Activated CD4-positive, alpha-beta T cell treated with anti-CD3 and anti-CD28 coated beads for 36 hours (primary cell): ENCODE measurements at places on chromosomes 4 and X.
A peak's percentile ranks its signal among the peaks of the same experiment; 100 is the strongest.

DNA sequence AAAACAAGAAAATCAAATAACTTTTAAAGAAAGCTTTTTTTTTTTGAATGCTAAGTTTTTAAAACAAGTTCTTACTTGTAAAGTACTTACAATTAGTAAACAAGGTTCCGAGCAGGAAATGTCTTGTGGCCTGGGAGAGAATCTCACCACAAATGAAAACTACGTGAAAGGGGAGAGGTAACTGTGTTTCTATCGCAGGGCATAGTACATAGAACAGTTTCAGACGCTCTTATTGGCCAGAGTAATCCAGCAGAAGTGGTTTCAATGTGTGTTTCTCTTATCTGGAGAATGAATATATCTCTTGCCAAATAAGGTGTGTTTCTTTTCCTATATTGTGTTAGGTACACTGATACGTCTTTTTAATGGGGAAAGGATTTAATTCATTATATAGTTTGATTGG is at the start of gene PLAC8:
PLAC8 (minus strand) TSS at position 154 of the 400 bp plus-strand sequence. CDS start 6,808 bp downstream, outside the sequence.
- H3K4me1 ChIP-seq: peaks cover 33% of the 10 kb centered on the region
- H3K36me3 ChIP-seq: peaks cover 6% of the 10 kb centered on the region
- peak within 1 kb of the TSS; percentile 83 for H3K4me3 ChIP-seq
- peak; percentile 58 for DNase-seq

DNA sequence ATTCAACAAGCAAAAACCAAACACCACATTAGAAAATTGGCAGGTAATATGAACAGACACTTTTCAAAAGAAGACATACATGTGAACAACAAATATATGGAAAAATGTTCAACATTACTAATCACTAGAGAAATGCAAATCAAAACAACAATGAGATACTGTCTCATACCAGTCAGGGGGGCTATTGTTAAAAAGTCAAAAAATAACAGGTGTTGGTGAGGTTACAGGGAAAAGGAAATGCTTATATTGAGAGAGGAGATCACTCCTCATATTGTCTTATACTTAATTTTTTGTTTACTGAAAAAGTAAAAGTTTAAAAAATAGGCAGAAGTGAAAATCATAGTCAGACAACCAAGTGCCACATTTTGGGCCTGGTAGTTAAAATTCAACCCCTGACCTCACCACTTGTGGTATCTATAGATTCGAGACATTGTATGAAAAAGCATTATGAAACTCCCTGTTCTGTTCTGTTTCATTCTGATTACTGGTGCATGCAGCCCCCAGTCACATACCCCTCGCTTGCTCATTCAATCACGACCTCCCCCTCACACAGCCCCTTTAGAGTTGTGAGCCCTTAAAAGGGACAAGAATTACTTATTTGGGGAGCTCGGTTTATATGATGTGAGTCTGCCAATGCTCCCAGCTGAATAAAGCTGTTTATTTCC is 153.7 kb upstream of the FGF16 start:
- no peaks in the 10 kb centered on the region for H3K27me3 ChIP-seq
- no peaks in the 10 kb centered on the region for H3K4me1 ChIP-seq
- no peaks in the 10 kb centered on the region for H3K36me3 ChIP-seq

- H3K27me3 ChIP-seq: peaks cover 20% of the 10 kb centered on the region
- no peak for DNase-seq
- no peaks in the 10 kb centered on the region for H3K4me1 ChIP-seq
- no peak overlapping the region for H3K4me3 ChIP-seq
Observed at GRCh38 chr4:87931932-87932331, 43.6 kb upstream of the SPP1 start.

DNA sequence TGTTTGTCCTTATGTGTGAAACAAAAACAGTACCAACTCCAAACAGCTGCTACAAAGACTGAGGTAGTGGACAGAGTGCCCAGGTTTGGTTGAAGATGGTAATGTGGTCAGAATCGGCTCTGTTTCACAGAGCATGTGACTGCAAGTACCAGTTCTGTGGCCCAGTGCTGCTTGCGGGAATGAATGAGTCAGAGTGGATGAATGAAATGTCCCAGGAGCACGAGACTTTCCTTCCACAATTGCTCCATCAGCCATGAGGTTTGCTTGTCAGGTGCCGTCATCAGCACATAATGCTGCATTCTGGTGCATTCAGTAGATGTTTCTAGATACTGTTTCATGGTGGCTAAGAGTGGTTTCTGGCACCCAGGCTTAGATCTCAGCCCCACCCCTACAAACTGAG is 84.2 kb downstream of the GPR143 start:
- H3K27ac ChIP-seq: no peak overlapping the region
- DNase-seq: no peak
- peaks cover 20% of the 10 kb centered on the region for H3K36me3 ChIP-seq
